Right atrium auricular region (tissue), 2 donors: ENCODE measurements at places on chromosomes 5 and 9. TPM values are rescaled to one million over a fixed set of nuclear protein-coding genes. Genes with fewer than 3 reads are reported as not detected.

The NAIP gene
- 8.8 TPM for total RNA-seq

The ADCY2 gene
- total RNA-seq: 3.3 TPM

- DNase-seq: no peak
Observed at GRCh38 chr9:32497921-32498320, 28.1 kb downstream of the RIGI start.

- no peak for DNase-seq
Observed at GRCh38 chr5:147565524-147565923, 55.7 kb upstream of the DPYSL3 start.

- DNase-seq: no peak
Observed at GRCh38 chr5:171493646-171494393, 74.4 kb downstream of the FGF18 start.

- no peak for DNase-seq
Observed at GRCh38 chr9:89383030-89383720, 64.9 kb downstream of the SECISBP2 start.
